Karpas-422 (cell line): ENCODE measurements at places on chromosomes 3 and 15.

- no peak for DNase-seq
Measured at GRCh38 chr15:99369196-99369595, 117.9 kb downstream of the LRRC28 start.

DNA sequence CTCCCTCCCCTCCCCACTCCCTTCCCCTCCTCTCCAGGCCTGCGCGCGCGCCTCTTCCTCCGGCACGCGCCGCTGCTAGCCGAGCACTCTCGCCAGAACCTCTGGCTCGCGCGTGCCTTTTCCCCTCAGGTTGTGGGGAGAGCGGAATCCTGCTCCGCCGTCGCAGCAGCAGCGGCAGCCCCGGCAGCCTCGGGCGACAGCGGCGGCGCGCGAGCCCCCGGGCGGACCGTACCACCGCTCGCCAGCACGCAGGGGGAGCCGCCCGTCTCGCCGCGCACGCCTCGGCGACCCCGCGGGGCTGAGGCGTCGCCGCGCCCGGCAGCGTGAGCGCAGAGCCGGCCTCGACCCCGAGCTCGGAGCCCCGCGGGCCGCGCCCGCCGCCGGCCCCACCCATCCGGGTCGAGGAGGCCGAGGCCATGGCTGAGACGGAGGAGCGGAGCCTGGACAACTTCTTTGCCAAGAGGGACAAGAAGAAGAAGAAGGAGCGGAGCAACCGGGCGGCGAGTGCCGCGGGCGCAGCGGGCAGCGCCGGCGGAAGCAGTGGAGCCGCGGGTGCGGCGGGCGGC lies at the start of gene CDV3:
Gene CDV3, plus strand, starts transcription at position 58 of the 566 bp plus-strand sequence. Its CDS starts 359 bp downstream, at position 417.
- no peak for DNase-seq

GRCh38 chr15:52348056-52348745 lies 52.6 kb upstream of the MYO5C start:
- DNase-seq: no peak

- no peak for DNase-seq
Measured at GRCh38 chr15:50979041-50979440, 70.6 kb downstream of the AP4E1 start.

- DNase-seq: no peak
Measured at GRCh38 chr15:65778269-65778668, 13.8 kb downstream of the DENND4A start.

GRCh38 chr15:90340345-90340744 lies 11.7 kb upstream of the ZNF774 start:
- DNase-seq: peak; percentile 61

GRCh38 chr3:78911394-78911793 lies 856.4 kb downstream of the ROBO1 start:
- DNase-seq: no peak

- DNase-seq: no peak
Measured at GRCh38 chr3:161770484-161771386, 274.1 kb downstream of the OTOL1 start.

- no peak for DNase-seq
Measured at GRCh38 chr3:16369276-16369675, 104.3 kb downstream of the OXNAD1 start.

DNA sequence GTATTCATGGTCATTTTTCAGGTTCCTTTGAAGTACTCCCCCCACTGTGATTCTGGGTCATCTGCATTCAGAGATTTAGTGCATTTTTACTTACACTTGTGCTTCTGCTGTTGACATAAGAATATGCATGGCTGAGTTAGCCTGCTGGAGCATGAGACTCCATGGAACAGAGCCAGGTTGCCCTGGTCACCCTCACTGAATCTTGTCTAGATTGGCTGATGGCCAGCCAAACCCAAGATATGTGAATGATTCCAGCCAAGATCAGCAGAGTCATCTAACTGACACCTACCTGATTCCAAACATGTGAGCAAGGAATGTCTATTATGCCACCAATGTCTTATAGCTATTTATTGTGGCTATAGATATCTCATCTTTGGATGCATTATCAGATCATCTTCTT lies 25.1 kb downstream of the DTWD1 start:
- no peak for DNase-seq

- DNase-seq: no peak
Measured at GRCh38 chr3:32097768-32098167, 8.7 kb upstream of the GPD1L start.

GRCh38 chr15:76347482-76348055 lies 11.0 kb downstream of the ISL2 start:
- no peak for DNase-seq

DNA sequence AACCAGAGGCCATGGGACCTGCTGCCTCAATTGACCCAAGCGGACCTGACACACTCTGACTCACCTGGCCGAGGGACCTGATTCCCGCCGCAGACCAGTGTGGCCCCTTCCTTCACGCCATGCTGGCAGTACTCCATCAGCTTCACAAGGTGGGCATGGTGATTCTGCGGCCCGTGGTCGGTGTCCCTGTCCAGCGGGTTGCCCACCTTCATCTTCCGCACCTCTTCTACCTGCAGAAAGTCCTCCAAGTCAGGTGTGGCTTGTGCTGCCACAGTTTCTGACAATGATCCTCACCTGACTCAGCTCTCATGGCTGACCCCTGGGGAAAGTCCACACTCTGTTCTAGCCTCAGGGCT lies 25.9 kb upstream of the SLC41A3 start:
- no peak for DNase-seq

DNA sequence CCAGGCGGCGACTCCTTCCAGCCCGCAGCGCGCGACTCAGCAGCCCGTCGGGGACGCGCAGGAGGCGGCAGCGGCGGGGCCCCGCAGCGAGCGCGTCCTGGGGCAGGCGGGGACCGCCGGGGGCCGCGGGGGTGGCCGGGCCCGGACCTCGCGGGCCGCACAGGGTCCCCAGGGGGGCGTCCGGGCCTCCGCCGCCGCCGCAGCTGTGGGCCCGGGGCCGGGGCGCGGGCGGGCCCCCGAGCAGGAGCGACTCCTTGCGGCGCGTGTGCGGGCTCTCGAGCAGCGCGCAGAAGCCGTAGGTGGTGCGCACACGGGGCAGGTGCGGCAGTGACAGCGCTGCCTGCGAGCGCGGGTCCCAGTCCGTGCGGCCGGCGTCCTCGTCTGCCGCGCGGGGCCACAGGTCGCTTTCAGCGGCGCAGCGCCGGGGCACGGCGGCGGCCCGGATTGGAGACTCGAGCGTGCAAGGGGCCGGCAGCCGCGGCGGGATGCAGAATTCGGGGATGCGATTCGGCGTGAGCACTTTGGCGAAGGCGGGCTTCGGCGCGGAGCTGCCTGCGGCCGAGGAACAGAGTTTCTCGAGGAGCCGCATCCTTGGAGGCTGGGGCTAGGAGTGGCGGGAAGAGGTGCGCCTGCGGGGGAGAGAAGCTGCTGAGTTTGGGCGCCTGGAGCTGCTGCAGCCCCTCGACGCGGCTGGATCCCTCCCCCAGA lies 535 bp downstream of the C2CD4B start:
- DNase-seq: no peak

DNA sequence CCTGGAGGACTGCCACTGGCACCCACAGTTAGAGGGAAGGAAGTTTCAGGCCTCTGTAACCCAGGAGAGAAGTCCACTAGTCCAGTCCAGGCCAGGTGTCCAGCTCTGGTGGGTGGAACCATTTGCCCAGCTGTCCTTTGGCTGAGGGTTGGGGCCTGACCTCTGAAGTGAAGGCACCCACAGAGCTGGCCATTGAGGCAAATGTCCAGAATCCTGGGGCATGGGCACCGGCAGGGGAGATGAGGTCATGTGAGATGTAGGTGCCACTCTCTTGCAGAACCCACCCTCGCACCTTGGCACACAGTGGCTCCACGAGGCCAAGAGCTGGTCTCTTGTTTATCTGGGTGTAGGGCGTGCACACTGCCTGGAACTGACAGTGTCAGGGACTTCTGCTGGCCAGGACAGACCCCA lies 162.8 kb downstream of the SMAD6 start:
- no peak for DNase-seq

GRCh38 chr15:77557144-77557543 lies 75.6 kb downstream of the LINGO1 start:
- DNase-seq: no peak

GRCh38 chr3:56468184-56469106 lies at the start of gene ERC2:
Gene ERC2 (minus strand): TSS chr3:56468467.
- no peak for DNase-seq

GRCh38 chr15:31272558-31273257 lies 53.9 kb upstream of the KLF13 start:
- no peak for DNase-seq

- DNase-seq: no peak
Measured at GRCh38 chr3:9765865-9766264, 3.9 kb downstream of the CAMK1 start.

GRCh38 chr3:52350981-52351761 lies 35.1 kb downstream of the DNAH1 start:
- peak; percentile 77 for DNase-seq

DNA sequence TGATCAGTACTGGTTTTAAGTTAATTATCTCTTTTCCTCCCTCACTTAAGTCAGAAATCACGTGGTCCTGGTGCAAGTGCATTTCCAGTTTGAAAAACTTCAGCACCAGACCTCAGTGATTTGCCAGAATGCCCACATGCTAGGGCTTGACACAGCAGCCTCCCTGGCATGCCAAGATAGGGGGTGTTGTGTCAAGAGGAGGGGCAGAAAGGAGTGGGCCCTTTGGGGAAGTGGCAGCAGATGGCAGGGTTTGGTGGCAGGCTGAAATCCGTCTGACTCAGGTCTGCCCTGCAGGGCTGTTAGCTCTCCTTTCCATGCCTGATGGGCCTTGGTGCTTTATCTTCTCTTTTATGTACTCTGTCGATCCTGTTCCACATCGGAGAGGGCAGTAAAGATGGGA lies 23.4 kb downstream of the PXK start:
- peak; percentile 77 for DNase-seq

DNA sequence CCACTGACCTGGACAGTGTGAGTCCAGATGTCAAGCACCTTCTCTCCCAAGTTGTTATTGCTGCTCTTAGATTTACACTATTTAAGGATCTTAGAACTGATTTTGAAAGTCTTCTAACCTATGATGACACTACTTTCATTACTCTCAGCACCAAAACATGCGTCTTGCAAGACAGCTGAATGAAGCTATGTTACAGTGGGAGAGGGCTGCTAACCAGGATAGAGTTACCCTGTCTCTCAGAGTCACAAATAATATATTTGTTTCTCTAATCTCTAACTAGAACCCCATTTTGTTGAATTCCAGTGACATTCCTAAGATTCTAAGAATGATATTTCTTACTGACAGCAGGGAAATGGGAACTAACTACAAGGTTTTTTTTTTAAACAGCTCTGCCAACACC lies 455.5 kb downstream of the MAGI1 start:
- DNase-seq: no peak
